AML-193 (cell line): ENCODE measurements at places on chromosomes 1 and 21.
A peak's percentile ranks its signal among the peaks of the same experiment; 100 is the strongest.

DNA sequence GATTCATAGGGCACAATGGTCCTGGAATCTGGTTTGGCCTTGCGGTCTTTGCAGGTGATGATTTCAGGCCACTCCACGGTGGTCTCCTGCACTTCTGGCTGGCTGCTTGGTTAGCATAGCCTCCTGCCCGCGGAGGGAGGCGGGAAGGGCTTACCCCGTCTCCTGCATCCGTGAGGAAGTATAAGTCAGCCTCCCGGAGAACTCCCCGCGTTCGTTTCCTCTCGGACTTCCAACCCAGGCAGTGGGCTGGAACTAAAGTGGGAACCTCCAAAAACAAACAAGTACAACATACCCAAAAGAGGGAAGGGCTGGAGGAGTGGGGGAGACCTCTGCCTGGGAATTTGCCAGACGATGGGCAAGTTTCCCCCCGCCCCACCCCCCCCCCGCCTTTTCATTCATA, 939 bp upstream of the CCN1 start:
- no peak for DNase-seq

GRCh38 chr1:242016479-242016878, 17.6 kb upstream of the MAP1LC3C start:
- no peak for DNase-seq

GRCh38 chr1:147840909-147841308, 61.7 kb upstream of the GJA8 start:
- no peak for DNase-seq

GRCh38 chr1:66752000-66752592, at the start of gene DYNLT5:
DYNLT5 (plus strand) TSS chr1:66752459; CDS start chr1:66754659, 2,200 bp downstream.
- no peak for DNase-seq

DNA sequence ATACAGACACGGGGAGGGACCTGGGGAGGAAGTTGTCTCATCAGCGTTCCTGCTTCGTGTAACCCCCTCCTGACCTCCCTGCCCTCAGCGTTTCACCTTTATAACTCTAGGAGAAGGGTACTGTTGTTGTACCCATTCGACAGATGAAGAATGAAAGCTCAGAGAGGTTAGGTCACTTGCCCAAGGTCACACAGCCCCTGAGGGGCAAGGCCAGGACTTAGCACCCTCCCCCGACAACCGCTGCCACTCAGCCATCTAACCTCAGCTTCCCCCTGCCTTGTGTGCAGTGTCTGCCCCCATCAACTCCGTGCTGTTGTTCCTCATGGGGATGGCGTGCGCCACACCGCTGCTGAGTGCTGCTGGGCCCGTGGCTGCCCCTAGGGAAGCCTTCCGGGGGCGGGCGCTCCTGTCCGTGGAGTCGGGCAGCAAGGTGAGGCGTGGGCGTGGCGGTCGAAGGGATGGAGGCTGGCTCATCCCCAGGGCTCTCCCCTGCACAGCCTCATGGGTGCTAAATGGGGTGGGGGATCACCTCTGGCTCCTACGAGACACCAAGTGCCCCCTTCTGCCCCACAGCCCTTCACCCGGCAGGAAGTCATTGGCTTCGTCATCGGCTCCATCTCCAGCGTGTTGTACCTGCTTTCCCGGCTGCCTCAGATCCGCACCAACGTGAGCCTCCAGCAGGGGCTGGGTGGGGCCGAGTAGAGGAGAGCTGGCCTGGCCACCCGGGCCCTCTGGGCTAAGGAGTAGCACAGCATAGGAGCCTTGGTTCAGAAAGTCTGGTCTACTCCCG, 14.0 kb downstream of the SLC66A1 start:
- no peak for DNase-seq

- DNase-seq, result no peak
Measured at GRCh38 chr1:206890125-206891060, 6.8 kb upstream of the IL24 start.

- DNase-seq, result no peak
Measured at GRCh38 chr21:38459490-38459889, 38.8 kb downstream of the ERG start.

DNA sequence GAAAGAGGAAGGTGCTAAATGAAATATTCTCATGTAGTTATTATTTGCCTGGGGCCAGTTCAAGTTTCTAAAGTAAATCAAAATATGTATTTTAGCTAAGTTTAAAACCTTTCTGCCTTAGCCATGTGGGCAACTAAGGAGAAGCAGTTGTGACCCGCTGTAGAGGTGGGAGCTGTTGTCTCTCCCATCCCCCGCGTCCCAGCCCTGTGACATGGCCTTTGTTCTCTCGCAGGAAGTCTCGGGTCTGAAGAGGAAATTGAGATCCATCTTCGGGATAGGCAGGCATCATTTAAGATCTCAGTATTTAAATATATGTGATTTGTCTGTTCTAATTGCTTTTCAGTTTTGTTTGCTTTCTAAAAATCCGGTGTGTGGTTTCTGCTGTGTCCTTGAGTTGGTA, 121.5 kb downstream of the CAMTA1 start:
- DNase-seq, result no peak

DNA sequence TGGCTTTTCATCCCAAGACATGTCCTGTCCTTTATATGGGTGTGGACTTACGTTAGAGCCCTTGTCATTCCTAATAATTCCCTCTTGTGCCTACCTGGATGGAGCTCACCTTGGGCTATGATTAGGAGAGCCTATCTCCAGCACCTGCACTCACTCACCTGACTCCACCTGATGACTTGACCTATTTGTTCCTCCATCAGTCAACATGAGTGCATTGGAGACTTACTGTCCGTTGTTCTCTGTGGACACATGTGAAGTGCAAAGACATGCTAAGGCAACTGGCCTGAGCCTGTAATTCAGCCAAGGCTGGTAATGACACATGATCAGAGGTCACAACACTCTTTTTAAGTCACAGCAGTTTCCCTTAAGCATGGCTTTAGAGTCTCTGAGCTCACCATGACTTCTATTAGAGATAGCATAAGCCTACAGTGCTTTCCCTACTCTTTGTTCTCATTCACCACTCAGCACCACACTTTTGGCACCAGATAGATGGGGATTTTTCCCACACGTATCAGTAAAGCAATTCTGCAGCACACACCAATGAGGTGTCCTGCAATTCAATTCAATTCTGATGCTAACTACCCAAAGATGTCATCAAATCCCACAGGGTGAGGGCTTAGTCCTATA, 9.4 kb downstream of the KCNE1 start:
- no peak for DNase-seq

DNA sequence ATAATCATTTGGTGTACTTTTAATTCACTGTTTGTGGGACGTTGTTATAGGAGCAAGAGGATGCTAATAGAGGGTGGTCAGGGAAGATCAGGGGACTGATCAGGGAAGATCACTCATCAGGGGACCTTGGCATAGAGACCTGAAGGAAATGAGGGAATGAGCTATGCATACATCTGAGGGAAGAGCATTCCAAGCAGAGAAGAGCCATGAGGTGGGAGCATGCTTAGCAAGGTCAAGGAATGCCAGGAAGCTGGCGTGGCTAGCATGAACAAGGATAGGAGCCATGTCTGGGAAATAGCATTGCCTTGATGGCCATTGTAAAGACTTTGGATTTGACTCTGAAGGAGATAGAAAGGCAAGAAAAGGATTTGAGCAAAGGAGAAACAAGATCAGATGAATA, 14.1 kb downstream of the IRF2BP2 start:
- DNase-seq, result no peak

GRCh38 chr1:67200755-67201154, 34.5 kb downstream of the IL23R start:
- no peak for DNase-seq

GRCh38 chr1:231779081-231779480, 152.5 kb downstream of the DISC1 start:
- DNase-seq, result no peak

GRCh38 chr1:7352974-7353373, 418.1 kb upstream of the VAMP3 start:
- no peak for DNase-seq

GRCh38 chr1:85182700-85183099, 18.1 kb downstream of the SYDE2 start:
- no peak for DNase-seq

GRCh38 chr21:45551316-45551715, 9.1 kb upstream of the SLC19A1 start:
- DNase-seq, result peak; percentile 47

DNA sequence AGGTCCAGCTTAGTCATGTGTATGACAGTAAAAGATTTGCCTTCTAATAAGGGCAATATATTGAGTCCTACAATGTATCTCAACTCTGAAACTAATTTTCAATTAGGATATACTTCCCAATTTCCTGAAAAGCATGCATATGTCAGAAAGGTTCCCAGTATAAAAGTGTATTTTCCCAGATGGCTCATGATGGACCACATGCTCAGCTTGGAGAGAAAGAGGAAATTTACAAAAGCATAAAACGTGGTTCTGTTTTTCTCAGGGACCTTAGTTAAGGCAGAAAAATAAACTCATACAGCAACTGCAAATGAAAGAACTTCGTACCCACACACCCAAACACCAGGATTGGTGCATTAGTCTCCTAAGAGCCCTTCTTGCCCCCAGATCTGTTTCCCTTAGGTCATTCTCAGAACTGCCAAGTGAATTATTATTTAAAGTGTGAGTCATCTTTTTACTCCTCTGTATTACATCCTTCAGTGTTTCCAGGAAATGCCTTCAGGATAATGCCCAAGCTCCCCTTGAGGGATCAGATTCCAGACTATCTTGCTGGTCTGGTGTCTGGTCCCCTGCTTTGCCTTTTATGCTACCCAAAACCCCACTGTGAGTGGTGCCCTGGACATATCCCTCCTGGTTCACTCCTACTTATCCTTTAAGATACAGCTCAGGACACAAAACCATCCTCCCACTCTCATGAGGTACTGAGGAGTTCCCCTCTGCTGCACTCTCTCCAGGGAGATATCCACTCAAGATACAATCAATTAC, 57.4 kb downstream of the SSX2IP start:
- no peak for DNase-seq

GRCh38 chr1:212341090-212341489, 55.9 kb downstream of the PPP2R5A start:
- no peak for DNase-seq

- DNase-seq, result no peak
Measured at GRCh38 chr1:214270097-214270650, 10.8 kb upstream of the SMYD2 start.

DNA sequence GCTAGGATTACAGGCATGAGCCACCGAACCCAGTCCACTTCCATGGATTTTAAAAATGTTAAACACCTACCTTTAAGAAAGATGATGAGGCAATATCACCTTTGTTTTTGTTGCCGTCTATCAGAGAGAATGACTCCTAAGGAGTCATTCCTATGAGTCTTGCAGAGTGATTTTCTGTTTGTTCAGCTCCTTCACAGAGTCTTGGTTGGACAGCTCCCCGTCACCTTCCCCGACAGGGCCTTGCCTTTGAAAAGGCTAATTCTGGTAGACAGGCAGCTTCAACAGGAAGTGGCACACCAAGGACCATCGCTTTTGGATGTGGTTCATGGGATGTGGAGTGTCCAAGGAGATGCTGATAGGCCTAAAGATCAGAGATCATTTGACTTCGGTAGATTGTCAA, 17.5 kb downstream of the ZBTB18 start:
- no peak for DNase-seq

DNA sequence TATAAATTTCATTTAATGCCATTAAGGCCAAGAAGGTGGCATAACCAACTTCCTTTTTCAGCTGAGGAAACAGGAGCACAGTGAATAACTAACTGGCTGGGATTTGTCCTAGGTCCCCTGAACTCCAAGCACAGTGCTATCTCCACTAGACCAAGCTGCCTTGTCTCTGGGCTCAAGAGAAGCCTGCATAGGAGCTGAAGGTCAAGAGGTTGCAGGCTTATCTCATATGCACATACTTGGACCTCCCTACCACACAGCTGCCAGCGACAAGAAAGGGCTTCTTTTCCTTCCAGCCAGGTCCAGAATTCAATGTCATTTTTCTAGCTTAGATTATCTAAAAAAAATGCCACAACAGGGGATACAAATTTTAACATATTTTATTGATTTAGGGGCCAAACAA, 27.1 kb downstream of the AK2 start:
- DNase-seq, result no peak

GRCh38 chr1:11697893-11698210, 6.3 kb downstream of the DRAXIN start:
- DNase-seq, result no peak

DNA sequence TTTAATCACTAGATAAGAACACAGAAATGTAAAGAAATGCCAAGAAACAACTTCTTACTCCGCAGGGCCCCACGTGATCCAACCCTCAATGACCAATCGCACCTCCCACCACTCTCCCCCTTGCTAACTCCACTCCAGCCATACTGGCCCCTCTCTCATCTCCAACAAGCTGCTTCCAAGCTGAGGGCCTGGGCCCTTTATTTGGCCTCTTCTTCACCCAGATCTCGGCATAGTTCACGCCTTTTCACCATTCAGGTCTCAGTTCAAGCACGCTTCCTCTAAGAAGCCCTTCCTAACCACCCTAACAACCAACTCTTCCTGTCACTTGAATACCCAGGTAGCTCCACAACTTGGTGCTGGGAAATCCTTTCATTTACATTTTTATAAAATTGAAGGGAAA, 110.7 kb downstream of the TGFBR3 start:
- no peak for DNase-seq

DNA sequence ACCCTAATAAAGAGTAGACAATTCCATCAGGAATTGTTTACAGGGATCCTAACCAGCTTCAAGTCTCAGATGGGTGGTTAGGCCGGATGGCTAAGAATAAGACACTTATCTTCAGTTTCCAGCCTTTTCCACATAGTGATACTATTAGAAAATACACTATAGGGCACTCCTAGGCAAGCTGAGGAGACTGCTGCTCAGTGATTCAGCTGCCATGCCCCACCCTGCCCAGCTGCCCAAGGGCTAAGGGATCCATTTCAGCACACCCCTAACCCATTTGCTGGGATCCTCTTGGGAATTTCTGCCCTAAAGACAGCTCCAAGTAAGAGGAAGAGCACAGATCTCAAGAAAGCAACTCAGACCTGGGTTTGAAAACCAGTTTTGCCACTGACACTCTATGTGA, 31.9 kb downstream of the PLPP3 start:
- no peak for DNase-seq

- no peak for DNase-seq
Measured at GRCh38 chr1:210257698-210258529, 25.3 kb downstream of the SERTAD4 start.

DNA sequence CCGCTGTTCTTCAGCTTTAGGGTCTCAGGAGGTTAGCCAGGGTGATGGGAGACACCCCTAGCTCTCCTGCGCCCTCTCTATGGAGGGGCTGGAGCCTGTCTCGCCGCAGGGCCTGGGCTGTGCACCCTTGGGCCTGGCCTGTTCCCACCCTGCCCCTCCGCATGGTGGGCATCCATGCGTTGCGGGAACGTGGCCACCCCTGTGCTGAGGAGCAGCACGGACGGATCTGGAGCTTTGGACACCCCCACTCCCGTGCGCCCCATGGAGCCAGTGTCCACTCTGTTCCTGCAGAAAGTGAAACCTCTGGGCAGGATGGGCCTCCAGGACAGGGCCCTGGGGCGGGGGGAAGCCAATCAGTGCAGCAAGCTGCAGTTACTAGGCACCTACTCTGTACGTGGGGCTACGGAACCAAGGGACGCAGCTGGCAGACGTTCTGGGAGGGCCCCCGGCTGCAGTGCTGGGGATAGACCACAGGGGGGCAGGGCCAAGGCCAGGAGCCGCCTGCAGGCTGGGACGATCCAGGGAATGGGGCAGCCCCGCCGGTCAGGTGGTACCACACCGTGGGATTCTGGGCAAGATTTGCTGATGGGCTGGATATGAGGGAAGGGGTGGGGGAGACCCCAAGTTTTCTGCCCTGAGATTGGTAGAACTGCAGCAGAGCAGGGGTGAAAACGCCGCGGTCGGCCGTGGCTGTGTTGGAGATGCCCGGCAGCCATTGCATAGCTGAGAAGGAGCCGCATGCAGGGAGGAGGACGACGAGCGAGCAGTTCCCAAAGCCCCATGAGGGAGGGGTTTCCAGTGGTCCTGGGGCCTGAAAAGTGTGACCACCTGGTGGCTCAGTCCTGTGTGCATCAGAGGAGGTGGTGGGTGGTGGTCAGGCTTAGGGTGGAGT, 43.3 kb downstream of the TP73 start:
- no peak for DNase-seq
